Stimulated activated CD4-positive, alpha-beta T cell treated with anti-CD3 and anti-CD28 coated beads, Interleukin-15, amount 100 ng/mL, for 24 hours (primary cell): ENCODE measurements at places on chromosomes 2 and 18.

GRCh38 chr2:60046529-60046928 lies 506.9 kb downstream of the BCL11A start:
- DNase-seq: no peak

DNA sequence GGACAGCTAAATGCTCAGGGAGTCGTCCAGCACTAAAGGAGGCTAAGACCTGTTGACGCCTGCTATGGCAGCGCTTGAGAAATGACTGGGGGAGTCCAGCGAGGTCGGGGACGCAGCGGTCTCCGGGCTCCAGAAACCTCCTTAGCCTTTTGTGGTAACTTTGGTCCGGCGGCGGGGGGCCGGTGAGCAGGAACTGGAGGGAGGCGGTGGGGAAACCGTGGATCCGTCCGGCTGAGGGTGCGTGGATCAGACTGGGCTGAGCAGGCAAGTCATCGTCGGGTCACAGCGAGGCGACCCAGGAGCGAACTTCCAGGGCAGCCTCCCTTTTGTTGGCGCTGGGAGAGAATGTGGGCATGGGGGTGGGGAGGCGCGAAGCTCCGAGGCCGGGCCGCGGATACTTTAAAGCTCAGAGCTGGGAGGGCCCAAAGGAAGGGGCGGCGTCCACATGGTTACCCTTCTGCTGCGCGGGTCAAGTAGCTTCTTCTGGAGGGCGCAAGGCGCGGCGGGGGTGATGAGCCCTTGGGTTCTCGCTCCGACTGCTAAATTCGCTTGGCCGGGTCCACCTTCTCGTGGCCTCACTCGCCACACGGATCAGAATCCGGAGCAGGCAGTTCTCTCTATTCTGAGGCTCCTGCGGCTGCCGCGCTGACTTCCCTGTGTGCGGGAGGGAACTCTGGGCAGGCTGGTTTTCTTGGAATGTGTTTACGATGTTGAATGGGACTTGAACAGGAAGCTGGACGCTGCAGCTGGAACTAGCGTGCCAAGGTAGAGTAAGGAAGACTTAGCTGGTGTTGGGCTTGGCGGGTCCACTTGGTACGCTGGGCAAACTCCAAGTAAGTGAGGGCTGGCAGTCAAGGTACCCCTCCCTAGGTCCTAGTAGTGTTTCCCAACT lies 920 bp downstream of the GULP1 start:
- no peak for DNase-seq

GRCh38 chr2:9867881-9868280 lies 24.6 kb downstream of the TAF1B start:
- no peak for DNase-seq

- no peak for DNase-seq
These were observed 43.8 kb downstream of the CDH19 start for GRCh38 chr18:66560094-66560493.

- no peak for DNase-seq
These were observed 126.2 kb downstream of the FSHR start for GRCh38 chr2:49028101-49028500.

DNA sequence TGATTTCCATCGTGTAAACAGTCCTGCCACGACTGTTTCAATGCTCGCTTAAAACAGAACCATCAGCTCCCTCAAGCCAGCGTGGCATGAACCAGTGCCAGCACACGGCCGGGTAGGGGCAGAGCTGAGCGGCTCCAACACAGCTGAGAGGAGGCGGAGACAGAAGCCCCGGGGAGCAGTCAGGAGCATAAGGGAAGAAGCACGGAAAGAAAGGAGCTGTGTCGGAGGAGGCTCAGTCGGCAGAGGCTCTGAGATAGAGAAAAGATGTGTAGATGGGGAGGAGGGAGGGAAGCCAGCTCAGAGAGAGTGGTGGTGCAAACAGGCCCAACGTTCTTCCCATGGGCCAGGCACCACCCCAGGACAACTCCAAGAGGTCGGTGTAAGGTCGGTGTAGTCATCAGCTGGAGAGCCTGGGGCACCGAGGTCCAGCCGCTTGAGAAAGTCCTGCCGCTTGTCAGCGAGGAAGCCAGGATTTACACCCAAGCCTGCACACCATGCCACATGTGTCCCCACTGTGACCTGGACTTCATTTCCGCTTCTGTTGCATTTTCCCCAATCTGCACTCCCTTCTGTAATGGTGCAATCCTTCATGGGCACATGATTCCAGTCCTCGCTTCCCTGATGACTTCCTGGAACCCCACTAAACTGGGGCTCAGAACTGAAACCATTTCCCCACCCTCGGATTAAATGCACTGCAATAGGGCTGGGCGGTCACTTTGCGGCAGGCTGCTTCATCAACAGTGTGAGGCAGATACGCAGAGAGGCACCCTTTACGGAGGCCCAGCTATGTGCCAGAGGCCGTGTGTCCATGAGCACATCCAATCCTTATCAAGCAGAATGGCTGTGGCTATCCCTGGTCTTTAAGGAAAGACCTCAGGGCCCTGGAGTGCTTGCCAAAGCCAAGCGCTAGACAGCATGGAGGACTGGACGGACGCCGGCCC lies 43.5 kb downstream of the CYP27C1 start:
- no peak for DNase-seq

- no peak for DNase-seq
These were observed 6.4 kb upstream of the PROC start for GRCh38 chr2:127411653-127412369.

DNA sequence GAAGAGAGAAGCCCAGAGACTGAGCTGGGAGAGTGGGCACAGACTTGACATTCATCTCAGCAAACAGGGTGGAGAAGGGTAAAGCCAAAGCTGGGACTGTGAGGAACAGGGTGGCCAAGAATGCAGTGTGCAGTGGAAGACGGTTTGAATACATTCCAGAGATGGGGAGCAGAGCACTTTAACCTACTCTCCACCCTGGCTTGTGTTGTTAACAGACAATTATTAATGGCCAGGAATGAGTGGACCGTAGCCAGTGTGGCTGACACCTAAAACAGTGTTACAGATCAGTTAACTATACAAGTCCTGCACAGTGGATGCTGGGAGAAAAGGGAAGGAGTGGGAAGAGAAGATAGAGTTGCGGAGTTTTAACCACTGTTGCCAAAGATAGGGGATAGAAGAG lies 7.4 kb upstream of the NAB1 start:
- no peak for DNase-seq

- DNase-seq: no peak
These were observed 58.4 kb downstream of the RABL2A start for GRCh38 chr2:113685471-113685870.

- no peak for DNase-seq
These were observed 3.3 kb downstream of the AGAP1 start for GRCh38 chr2:235497096-235497495.

DNA sequence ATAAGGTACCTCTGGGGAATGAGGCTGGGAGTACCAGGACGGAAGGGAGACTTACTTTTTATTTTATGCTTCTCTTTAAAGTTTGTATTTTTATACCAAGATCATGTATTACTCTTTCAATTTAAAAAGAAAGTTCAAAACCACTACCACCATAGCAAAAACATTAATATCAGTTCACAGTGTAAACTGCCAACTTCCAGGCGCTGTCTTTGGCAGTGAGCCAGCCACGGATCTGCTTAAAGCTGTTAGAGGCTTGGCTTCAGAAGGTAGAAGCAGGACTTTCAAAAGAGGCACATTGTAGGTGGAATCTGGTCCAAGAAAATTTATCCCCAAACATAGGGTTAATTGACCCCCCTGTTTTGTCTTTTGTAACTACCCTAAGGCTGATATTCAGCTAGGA lies 74.8 kb downstream of the B3GNT2 start:
- DNase-seq: no peak

DNA sequence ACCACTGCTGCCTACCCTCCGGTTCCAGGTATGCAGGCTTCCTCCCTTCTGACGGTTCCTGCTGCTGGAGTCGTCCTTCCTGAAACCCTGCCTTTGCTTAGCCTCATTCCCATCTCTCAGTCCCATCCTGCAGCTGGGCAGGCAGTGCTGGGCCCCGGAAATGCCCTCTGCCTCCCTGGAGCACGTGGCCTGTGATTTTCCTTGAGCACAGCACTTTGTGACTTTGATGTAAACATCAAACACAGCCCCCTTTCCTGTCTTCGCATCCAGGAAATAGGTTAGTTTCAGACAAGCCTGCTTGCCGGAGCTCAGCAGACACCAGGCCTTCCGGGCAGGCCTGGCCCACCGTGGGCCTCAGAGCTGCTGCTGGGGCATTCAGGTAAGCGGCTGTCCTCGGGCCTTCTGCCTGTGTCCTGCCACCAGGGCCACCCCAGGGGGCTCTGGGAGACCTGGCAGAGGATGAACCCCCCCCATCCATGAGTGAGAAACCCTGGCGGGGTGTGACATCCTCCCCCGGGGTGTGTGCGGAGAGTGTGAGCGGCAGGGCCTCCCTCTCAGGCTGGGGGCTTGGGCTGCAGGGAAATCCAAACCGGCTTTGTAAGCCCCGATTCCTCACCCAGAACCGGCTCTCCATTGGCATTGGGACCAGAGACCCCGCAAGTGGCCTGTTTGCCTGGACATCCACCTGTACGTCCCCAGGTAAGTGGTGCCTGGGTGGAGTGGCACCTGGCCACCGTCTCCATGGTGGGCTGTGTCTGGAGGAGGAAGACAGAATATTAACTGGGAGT lies at the start of gene ZAP70:
ZAP70 (plus strand) TSS at position 281 of the 788 bp plus-strand sequence. CDS start 10,461 bp downstream, outside the sequence.
- peak; percentile 75 for DNase-seq

- DNase-seq: no peak
These were observed 10.6 kb downstream of the MYO1B start for GRCh38 chr2:191255756-191256312.

DNA sequence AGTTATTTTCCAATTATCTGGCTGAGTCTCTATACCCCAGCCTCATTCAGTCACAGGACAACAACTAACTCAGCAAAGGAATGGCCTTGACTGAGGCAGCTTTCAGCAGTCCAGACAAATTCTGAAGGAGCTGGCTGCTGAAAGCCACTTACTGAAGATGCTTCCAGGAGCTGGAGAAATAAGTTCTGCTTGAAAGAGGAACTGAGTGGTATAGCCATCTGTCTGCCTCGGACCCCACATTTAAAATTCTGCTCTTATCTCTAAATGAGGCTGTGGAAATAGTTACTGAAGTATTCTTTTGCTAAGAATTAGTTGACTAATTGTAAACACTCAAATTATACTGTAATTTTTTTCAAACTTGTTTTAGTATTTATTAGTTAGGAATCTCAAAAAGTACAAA lies 9.1 kb upstream of the GPD2 start:
- DNase-seq: no peak

- no peak for DNase-seq
These were observed 36.7 kb upstream of the RPE start for GRCh38 chr2:209965723-209966122.

DNA sequence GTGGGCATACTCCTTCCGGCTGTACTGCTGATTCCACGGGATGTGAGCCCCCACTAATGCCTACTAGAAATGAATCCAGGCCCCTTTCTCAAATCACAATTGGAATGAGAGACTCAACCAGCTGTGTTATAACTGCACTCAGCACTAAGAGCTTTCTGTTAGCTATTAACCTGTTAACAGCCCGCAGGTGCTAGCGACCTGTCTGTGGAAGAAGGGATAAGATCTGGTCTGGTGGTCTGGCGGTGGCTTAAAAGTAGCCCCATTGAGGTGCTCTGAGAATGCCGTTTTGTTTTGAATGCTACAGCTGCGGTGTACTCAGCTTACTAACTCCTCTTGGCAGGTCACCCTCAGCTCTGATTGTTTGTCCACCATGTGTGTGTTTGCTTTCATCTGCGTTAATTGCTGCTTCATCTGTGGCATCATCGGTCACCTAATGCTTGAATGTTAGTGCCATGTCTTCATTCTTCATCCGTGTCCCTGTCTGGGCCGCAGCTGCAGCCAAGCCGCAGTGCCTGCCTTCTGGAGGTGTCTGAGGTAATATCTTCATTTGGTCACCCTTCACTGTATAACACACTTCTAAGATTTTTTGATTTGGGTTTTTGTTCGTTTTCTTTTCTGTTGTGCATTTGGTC lies 16.3 kb downstream of the RAB12 start:
- DNase-seq: no peak

DNA sequence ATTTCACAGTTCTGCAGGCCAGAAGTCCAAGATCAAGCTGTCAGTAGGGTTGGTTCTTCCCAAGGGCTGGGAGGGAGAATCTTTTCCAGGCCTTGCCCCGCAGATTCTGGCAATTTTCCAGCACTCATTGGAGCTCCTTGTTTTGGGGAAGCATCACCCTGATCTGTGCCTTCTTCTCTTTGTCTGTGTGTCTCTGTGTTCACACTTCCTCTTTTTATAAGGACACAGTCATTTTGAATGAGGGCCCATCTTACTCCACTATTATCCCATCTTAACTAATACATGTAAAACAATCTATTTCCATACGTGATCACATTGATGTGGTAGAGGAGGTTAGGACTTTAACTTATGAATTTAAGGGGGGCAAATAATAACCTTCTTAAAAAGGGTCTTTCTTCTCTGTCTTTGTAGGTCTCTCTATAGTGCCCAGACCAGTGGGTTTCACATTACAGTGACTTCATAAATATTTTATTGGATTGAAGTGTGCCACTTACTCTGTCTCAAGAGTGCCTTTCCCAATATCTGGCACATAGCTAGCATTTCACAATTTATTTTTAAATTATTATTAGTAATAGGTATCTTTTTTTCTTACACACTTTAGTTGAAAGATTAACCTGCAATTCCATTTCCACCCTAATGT lies 68.9 kb upstream of the CBLN2 start:
- no peak for DNase-seq

DNA sequence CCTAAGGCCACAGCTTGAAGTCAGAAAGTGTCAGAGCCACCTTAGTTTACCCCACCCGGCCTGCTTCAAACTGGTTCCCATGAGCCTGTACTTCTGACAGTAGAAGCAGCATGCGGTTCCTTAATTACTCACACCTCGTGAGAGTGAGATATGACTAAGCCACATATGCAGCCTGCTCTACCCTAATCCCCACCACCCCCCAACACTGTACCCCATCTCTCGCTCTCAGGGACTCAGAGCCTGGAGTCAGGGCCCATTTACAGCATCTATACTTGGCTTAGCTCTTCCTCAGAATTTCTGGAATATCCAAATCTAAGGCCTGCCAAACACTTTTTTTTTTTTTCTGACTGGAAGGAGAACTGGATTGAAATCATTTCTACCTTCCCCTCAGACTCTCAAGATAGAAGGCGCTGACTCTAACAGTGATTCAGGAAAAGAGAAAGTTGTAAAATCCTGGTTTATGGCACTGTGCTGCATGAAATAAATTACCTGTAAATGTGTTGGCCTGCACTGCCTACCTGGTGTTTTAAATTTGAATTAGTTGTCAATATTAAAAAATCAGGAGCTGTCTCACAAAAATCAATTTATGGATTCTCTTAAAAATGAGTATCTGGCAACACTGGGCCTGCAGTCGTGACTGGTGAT lies 360.0 kb downstream of the RND3 start:
- no peak for DNase-seq

DNA sequence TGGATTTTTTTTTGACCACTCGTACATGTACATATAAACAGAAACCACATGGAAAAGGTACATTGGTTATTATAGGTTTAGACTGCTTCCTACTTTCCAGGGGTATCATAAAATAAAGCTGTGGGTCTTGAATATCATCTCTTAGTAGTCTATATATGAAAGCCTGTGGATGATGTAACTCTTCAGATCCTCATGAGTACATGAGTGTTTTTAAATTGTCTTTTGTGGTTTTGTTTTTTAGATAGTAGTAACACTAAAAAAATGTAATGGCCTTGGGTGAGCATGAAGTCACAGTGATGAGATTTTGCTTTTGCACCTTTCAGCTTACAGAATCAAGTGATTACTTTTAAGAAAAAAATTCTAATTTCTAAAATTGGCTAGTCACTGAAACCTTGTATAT lies 80.2 kb downstream of the RAB3GAP1 start:
- no peak for DNase-seq
